ENCODE measurements at places on chromosomes 16 and 17.

DNA sequence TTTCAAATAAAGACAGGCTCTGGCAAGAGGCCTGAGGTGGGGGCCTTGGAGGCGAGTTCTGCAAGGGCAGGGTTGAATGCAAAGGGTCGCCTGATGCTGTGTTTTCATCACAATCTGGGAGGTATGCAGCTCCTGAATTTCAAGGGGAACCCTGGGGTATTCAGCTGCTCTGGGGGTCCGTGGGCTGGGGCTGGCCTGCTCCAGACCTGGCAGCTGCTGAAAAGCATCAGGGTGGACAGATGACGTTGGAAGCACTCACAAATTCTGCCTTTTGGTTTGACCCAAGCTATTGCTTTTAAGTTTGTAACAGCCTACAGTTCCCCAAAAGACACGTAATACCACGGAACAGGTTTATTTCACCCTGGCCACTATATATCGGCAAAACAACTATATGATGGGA, 1.3 kb downstream of the DNAH17 start:
- DNase-seq: no peak

DNA sequence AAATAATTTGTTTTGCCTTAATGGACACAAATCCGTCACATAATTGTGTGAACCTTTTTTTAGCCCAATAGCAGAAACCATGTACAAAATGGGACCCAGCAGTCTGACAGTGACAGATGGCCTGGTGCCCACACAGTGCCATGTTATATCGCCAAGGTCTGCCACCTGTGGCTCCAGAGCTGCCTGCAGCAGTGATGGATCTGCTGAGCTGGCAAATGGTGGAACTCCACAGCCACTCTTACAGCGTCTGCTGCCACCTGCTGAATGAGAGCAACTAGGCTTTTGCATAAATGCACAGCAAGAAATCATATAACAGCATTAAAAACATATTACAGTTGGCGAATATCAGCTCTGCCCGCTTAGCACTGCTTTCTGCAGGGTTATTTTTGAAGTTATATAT, 59.4 kb downstream of the NUP93 start:
- no peak for DNase-seq

DNA sequence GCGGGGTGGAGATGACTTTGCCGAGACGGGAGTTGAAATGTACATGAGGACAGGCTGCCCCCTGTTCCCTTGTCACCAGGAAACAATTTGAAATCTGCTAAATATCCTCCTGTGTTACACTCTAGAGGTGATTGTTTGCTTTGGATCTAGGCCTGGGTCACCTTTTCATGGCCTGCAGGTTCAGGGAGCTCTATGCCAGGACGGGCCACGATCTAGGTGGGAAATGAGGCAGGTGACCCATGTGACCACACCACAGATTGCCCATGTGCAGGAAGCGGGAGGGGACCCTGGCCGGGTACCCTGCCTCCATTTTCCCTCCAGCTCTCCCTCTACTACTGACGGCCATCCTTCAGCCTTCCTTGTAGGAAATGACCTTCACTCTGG, 43.4 kb downstream of the MEAK7 start:
- DNase-seq: peak; percentile 16

DNA sequence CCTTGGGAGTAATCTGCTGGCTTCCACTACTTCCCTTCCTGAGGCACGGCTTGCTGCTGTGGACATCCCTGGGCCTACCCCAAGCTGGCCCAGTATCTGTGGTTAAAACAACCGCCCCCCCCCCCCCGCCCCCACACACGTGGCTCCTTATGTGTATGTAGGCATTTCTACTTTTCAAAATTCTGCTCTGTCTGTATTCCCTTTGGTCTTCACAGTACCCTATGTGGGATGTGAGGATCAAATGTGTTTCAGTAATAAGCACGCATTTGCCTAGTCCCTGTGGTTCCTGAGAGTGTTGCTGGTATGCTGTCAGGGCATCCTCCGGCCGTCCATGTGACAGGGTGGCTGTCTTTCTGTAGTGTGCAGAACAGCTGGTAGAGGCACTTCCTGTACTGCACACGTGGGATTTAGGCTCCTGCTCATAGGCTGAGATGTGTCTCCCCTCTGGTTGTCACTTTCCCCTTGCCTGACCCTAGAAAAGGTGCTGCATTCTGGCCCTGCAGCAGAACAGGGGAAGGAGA, 2.2 kb downstream of the NT5M start:
- peak; percentile 60 for DNase-seq

- DNase-seq: no peak
Measured at GRCh38 chr17:61219460-61219859, 180.2 kb upstream of the TBX2 start.

GRCh38 chr17:17959520-17960361, 12.5 kb downstream of the TOM1L2 start:
- no peak for DNase-seq

- no peak for DNase-seq
Measured at GRCh38 chr17:47696717-47697642, 3.0 kb downstream of the TBKBP1 start.

DNA sequence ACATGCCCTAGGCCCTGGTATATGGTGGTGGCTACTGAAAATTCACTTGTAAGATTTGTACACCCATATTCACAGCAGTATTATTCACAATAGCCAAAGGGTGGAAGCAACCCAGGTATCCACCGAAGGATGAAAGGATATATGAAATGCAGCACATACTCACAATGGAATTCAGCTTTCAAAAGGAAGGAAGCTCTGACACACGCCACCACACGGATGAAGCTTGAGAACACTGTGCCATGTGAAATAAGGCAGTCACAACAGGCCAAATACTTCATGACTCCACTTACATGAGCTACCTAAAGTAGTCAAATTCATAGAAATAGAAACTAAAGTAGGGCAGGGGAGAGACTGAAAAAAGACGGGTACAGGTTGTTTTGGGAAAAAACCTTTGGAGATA, 2.9 kb downstream of the XPO6 start:
- DNase-seq: no peak

- DNase-seq: no peak
Measured at GRCh38 chr17:75096082-75096625, 8.4 kb downstream of the SLC16A5 start.

DNA sequence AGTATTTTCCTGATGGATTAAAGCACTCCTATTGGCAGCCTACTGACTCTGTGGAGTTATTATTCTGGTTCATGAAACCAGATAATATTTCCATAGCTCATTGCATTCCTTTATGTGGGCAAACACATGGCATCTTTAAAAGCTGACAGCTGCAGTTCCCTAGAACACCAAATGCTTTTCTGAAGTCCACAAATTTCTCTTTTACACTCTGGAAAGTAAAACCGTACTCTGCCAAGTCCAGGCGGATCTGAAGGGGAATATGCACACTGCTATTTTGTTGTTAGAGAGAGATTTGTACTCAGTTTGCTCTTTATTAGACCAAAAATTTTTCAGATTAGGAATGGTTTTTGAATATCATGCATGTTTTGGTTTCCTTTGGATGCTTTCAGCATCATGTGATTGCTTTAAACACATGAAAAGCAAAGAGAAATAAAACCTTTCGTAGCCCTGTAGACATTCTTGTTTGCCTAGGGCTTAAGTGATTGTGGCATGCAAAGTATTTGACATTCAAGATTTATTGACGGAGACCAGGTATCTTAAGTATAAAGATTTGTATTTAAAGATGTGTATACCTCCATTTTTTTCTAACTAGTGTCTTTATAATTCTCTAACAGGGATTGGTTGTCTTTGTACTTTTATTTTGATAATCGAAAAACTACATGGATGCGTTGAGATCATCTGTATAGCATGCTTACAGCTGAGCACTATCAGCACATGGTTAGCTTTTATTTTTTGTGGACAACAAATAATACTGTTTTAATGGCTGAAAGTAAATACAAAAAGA, 19.5 kb downstream of the SEC14L1 start:
- DNase-seq: no peak

DNA sequence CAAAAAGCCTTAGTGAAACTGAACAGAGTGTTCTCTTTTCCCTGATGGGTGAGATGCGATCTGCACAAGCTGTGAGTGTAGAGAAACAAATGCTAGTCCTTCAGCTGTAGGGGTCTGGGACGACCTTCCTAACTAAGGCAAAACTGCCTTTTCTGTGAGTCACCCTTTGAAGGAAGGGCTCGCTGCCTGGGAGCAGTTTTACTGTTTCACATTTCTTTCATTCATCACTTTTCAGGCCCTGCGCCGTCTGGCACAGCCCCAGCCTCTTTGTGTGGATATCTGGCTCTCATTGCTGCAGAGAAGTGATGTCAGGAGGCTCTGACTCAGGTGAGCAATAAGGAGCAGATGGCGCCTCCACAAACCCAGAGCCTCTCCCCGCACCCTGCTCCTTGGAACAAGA, 57.4 kb downstream of the HS3ST3A1 start:
- DNase-seq: no peak

- DNase-seq: no peak
Measured at GRCh38 chr16:55001931-55002330, 71.3 kb downstream of the IRX5 start.
